ENCODE measurements at places on chromosomes 5 and 9. TPM values are rescaled to one million over a fixed set of nuclear protein-coding genes. Genes with fewer than 3 reads are reported as not detected.

DNA sequence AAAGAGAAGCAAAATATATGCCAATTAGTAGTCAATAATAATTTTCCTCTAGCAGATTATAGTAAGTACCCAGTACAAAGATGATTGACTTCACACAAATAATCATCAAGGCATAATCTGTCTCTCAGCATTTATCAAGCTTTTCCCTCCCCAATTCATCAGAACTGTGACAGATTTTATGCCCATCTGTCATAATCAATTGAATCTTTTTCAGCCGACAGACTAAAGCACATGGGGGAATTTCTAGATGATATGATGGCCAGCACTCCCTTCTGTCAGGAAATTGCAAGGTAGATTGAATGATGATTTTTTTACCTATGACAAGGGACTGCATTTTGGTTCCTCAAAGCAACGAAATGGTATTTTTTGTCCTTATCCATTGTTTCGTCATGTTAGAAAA lies 227.1 kb upstream of the CYLC2 start:
- no peaks in the 10 kb centered on the region for H3K27me3 ChIP-seq
- H3K36me3 ChIP-seq = no peaks in the 10 kb centered on the region
- no peak for DNase-seq
- no peak overlapping the region for H3K27ac ChIP-seq
- H3K4me3 ChIP-seq = no peak overlapping the region
- no peaks in the 10 kb centered on the region for H3K4me1 ChIP-seq

Gene BARX1
- 1.7 TPM for total RNA-seq

GRCh38 chr5:54285686-54286085 lies 24.7 kb downstream of the ARL15 start:
- H3K27me3 ChIP-seq = no peaks in the 10 kb centered on the region
- peaks cover 4% of the 10 kb centered on the region for H3K4me1 ChIP-seq
- DNase-seq = no peak
- H3K27ac ChIP-seq = no peak overlapping the region

Gene LRRC19
- total RNA-seq = not detected

Gene OR1L4
- not detected for total RNA-seq

- H3K4me1 ChIP-seq = no peaks in the 10 kb centered on the region
- no peak overlapping the region for H3K4me3 ChIP-seq
- H3K27ac ChIP-seq = no peak overlapping the region
- no peak for DNase-seq
These were observed 791.9 kb upstream of the CDH6 start for GRCh38 chr5:30401479-30402058.

- H3K4me1 ChIP-seq = peaks cover 12% of the 10 kb centered on the region
- no peaks in the 10 kb centered on the region for H3K36me3 ChIP-seq
- H3K27ac ChIP-seq = no peak overlapping the region
- DNase-seq = no peak
- H3K4me3 ChIP-seq = no peak overlapping the region
These were observed 44.9 kb upstream of the ZNF366 start for GRCh38 chr5:72552041-72552557.

DNA sequence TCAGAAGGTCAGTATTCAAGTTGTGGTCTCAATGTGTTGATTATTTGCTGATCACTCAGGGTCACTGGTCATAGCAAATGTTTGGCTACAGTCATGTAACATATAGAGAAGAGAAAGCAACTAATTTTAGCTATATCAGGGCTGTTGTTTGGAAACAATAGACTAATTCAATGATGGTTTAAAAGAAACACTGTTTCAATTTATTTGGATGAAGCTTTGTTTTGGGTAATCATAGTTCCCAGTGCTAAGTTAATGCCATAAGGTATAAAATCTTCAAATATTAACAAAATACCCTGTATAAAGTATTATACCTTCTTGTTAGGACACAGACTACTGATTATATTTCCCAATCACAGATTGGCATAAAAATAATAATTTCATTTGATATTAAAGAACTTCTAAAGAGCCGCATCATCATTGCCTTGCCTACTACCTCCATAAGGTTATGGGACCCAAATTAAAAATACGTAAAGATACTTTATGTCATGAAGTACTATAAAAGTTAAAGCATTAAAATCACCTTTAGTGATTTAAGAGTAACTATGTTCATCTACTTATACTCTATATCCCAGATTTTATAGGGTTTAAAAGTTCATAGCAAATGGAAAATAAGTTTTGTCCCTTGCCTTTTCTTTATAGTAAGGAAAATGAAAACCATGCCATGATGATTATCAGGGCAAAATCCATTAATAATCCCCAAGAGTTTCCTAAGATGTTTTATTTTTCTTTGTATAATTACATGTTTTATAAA lies 6.0 kb downstream of the NR3C1 start:
- H3K27me3 ChIP-seq = no peaks in the 10 kb centered on the region
- H3K36me3 ChIP-seq = peaks cover 21% of the 10 kb centered on the region
- H3K4me3 ChIP-seq = peak overlapping the region; percentile 91
- no peak overlapping the region for H3K27ac ChIP-seq

Gene KIAA0825
- 1.1 TPM for total RNA-seq

DNA sequence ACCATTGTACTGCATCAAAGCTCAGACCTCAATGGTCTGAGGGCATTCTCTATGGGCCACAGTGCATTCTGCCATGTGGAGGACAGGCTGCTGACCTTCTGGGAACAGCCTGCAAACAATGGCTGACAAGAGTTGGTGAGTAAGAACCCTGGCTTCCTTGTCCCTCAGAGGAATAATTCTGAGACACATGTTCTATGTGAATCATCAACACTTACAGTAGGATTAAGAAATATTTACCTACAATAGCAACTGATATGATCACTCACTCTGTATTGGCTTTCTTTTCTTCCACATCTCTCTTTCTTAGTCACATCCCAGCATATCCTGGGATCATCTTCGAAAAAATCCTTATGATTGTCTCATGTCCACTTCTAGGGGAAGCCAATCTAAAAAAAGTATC lies 306.5 kb upstream of the ITGA1 start:
- H3K27ac ChIP-seq = no peak overlapping the region
- no peak for DNase-seq
- no peaks in the 10 kb centered on the region for H3K4me1 ChIP-seq
- no peaks in the 10 kb centered on the region for H3K36me3 ChIP-seq

Gene PLPP1
- total RNA-seq = 12.2 TPM

GRCh38 chr9:15243081-15243480 lies 63.9 kb downstream of the TTC39B start:
- H3K36me3 ChIP-seq = peaks cover 15% of the 10 kb centered on the region
- no peak for DNase-seq
- no peak overlapping the region for H3K27ac ChIP-seq
- peaks cover 28% of the 10 kb centered on the region for H3K4me1 ChIP-seq
- H3K27me3 ChIP-seq = no peaks in the 10 kb centered on the region

DNA sequence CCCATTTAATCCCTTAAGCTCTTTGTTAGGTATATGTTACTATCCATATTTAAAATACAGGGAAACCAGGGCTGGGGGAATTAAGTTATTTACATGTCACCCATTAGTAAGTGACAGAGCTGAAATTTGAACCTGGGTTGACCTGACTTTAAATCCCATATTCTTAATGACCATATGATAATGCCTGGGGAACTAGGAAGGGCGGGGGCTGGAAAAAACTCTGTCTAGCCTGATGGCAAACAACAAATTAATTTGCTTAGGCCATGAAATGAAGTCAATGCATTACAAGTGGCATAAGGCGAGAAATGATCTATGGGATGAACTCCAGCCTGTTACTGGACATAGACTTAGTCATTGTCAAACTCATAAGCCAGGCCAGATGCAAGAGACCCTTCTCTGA lies 325.7 kb upstream of the WWC1 start:
- H3K27ac ChIP-seq = no peak overlapping the region
- H3K4me3 ChIP-seq = no peak overlapping the region
- no peaks in the 10 kb centered on the region for H3K36me3 ChIP-seq
- no peaks in the 10 kb centered on the region for H3K4me1 ChIP-seq
- DNase-seq = no peak

GRCh38 chr5:177980743-177981151 lies 15.3 kb downstream of the PROP1 start:
- H3K4me3 ChIP-seq = no peak overlapping the region
- DNase-seq = no peak
- H3K4me1 ChIP-seq = peaks cover 14% of the 10 kb centered on the region
- no peak overlapping the region for H3K27ac ChIP-seq
- H3K27me3 ChIP-seq = peaks cover 42% of the 10 kb centered on the region

Gene OR1Q1
- total RNA-seq = 0.26 TPM

- no peaks in the 10 kb centered on the region for H3K4me1 ChIP-seq
- DNase-seq = no peak
- peaks cover 4% of the 10 kb centered on the region for H3K27me3 ChIP-seq
- H3K4me3 ChIP-seq = no peak overlapping the region
- no peaks in the 10 kb centered on the region for H3K36me3 ChIP-seq
These were observed 358.5 kb upstream of the RGMB start for GRCh38 chr5:98414938-98415337.

- no peak for DNase-seq
- no peaks in the 10 kb centered on the region for H3K4me1 ChIP-seq
- H3K27ac ChIP-seq = no peak overlapping the region
- peaks cover 5% of the 10 kb centered on the region for H3K27me3 ChIP-seq
These were observed 28.7 kb upstream of the AIF1L start for GRCh38 chr9:131067625-131068024.

GRCh38 chr5:174947548-174947947 lies 223.2 kb downstream of the MSX2 start:
- H3K27ac ChIP-seq = no peak overlapping the region
- peaks cover 28% of the 10 kb centered on the region for H3K27me3 ChIP-seq
- DNase-seq = no peak

Gene TNFSF8
- total RNA-seq = 84.2 TPM

- no peaks in the 10 kb centered on the region for H3K36me3 ChIP-seq
- H3K4me1 ChIP-seq = no peaks in the 10 kb centered on the region
- no peak for DNase-seq
- H3K4me3 ChIP-seq = no peak overlapping the region
- no peak overlapping the region for H3K27ac ChIP-seq
- no peaks in the 10 kb centered on the region for H3K27me3 ChIP-seq
These were observed 53.2 kb downstream of the ANKRD33B start for GRCh38 chr5:10617103-10617502.

GRCh38 chr9:99249619-99250018 lies 27.5 kb downstream of the SEC61B start:
- peak; percentile 61 for DNase-seq
- H3K4me1 ChIP-seq = peaks cover 59% of the 10 kb centered on the region
- H3K27me3 ChIP-seq = peaks cover under 1% of the 10 kb centered on the region

Gene TNC
- total RNA-seq = 4.1 TPM

- H3K4me3 ChIP-seq = no peak overlapping the region
- no peaks in the 10 kb centered on the region for H3K27me3 ChIP-seq
- H3K27ac ChIP-seq = no peak overlapping the region
- H3K36me3 ChIP-seq = no peaks in the 10 kb centered on the region
These were observed 130.7 kb upstream of the LHFPL2 start for GRCh38 chr5:78779262-78779661.

Measured in activated T-cell treated with anti-CD3 and anti-CD28 coated beads, Interleukin-2, amount 50 U/mL, for 72 hours (primary cell).